ENCODE measurements at places on chromosomes 12 and 14.

DNA sequence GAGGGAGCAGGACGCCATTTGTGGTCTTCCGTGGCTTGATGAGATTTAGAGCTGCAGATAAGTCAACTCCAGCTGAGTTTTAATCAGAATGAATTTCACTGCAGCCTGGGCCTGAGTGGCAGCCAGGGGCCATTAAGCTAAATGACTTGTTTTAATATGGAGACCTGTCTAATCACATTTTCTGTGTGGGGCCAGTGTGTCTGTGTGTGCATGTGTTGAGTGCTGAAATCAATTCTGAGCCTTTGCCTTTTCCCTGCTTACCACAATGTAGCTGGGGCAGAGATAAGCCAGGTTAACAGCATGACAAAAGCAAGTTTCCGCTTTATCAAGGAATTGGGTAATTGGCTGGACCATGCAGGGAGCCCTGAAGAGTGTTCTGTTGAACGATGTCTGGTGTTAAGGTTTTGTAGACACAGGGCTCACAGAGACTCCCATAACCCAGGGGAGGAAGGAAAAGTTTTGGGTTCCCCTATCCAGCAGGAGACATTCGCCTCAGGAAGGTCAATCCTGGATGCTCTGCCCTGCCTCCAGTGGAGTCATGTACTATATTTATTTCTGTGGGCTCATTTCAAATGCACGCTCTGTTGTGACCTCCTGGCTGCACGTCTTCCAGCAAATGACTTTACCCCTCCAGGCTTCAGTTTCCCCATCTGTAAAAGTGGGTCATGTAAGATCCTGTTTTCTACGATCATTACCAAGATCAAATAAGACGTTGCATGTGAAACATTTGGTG is 24.2 kb downstream of the RPH3A start:
- H3K4me1 ChIP-seq: no peaks in the 10 kb centered on the region
- H3K4me3 ChIP-seq: no peak overlapping the region
- H3K27ac ChIP-seq: no peak overlapping the region
- H3K36me3 ChIP-seq: no peaks in the 10 kb centered on the region
- peaks cover 5% of the 10 kb centered on the region for H3K27me3 ChIP-seq

GRCh38 chr12:131280426-131280825 is 326.7 kb downstream of the ADGRD1 start:
- DNase-seq: peak; percentile 63
- H3K27me3 ChIP-seq: peaks cover 7% of the 10 kb centered on the region
- no peak overlapping the region for H3K4me3 ChIP-seq
- no peak overlapping the region for H3K27ac ChIP-seq

DNA sequence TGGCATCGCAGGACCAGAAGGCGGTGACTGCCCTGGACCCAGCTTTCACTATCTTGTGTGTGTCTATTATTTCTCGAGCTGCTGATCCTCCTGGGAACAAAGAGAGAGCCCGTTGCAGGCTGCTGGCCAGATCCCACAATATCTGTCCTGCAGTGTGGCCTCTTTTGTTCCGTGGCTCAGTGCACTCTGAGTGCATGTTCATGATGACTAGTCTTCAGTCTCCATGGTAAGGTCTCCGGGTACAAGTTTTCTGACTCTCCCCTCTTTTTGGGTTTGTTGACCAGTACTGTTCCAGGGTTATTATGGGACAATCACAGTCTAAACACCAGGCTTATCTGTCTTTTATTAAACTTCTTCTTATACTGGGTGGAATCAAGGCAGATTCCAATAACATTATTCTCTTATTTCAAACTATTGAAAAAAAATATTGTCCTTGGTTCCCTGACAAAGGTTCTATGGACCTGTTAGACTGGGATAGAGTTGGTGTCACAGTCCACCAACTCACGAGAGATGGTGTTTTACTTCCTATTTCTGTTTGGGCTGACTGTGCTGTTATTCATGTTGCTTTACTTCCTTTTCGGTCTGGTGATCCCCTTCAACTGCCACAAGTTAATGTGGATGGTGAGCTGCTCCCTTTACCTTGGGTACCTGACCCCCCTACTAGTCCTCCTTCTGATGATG is 192.9 kb upstream of the ALG10B start:
- H3K27ac ChIP-seq: no peak overlapping the region
- H3K4me1 ChIP-seq: no peaks in the 10 kb centered on the region
- H3K36me3 ChIP-seq: no peaks in the 10 kb centered on the region
- no peak for DNase-seq
- H3K4me3 ChIP-seq: no peak overlapping the region
- no peaks in the 10 kb centered on the region for H3K27me3 ChIP-seq

DNA sequence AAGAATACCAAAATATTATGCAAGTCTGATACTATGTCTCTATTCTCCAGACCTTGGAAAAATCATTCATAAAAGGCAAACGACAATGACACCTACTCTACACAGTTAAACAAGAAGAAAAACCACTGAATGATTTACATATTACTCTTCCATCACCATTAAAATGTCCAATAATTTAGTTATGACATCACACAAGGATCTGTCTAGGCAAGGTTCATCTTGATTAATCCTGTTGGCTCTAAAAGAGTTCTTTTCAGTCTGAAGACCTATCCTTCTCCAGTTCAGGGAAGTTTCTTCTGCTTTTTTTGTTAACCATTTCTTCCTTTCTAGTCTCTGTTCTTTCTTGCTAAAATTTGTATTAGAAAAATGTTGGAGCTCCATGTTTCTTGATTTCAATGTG is 64.0 kb downstream of the OSBPL8 start:
- peaks cover 20% of the 10 kb centered on the region for H3K4me1 ChIP-seq
- no peak overlapping the region for H3K4me3 ChIP-seq
- DNase-seq: no peak
- no peak overlapping the region for H3K27ac ChIP-seq
- H3K27me3 ChIP-seq: no peaks in the 10 kb centered on the region

DNA sequence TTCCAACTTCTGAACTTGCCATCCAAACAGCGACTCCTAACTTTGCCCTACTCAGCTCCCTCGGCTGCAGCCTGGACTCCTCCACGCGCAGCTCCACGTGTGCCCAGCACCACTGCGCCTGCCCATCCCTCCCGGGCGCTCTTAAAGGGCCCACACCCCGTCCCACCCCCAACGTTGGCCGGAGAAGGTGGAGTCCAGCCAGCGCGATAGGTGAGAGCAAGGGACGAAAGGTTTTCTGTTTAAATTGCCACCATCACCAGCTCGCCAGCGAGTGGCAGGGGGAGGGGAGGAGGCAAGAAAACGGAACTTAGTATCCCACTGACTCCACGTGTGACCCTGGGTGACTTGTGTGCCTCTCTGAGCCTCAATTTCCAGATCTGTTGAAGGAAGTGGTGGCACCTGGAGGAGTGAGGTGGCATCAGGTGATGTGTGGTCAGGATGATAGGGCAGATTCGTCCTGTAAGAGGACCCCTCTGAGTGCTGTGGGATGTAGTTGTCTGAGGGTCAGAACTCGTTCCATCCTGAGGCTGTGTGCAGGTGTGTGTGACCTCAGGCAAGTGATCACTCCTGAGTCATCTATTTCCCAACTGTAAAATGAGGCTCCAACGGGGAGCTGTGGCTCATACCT is 59.7 kb downstream of the TRPV4 start:
- no peaks in the 10 kb centered on the region for H3K4me1 ChIP-seq
- peak; percentile 72 for DNase-seq
- no peak overlapping the region for H3K4me3 ChIP-seq
- H3K36me3 ChIP-seq: no peaks in the 10 kb centered on the region
- H3K27me3 ChIP-seq: peaks cover 3% of the 10 kb centered on the region
- H3K27ac ChIP-seq: no peak overlapping the region

GRCh38 chr12:80679346-80680131 is 27.9 kb upstream of the MYF6 start:
- peaks cover 7% of the 10 kb centered on the region for H3K27me3 ChIP-seq
- no peak overlapping the region for H3K27ac ChIP-seq
- no peaks in the 10 kb centered on the region for H3K36me3 ChIP-seq
- no peak for DNase-seq
- H3K4me1 ChIP-seq: peaks cover 5% of the 10 kb centered on the region

GRCh38 chr14:96297000-96297399 is 41.0 kb downstream of the BDKRB1 start:
- DNase-seq: no peak
- H3K27me3 ChIP-seq: no peaks in the 10 kb centered on the region
- H3K36me3 ChIP-seq: peaks cover 13% of the 10 kb centered on the region
- H3K4me3 ChIP-seq: no peak overlapping the region

DNA sequence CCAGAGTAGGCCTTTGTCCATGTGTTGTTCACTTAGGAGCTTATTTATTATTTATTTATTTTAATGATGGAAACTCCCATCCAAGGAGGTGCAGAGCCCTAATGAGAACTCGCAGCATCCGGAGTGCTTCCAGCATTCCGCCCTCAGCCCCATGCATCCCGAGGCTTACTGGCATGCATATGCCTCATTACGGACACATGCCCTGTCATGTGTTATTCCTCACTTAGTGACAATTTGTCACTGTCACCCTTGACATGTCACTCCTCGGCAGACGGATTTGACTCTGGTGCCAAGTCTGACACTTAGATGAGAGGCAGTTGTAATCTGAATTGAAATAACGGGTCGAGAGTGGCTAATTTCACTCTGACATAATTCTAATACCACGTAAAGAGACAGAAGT is 132.8 kb downstream of the VRK1 start:
- no peaks in the 10 kb centered on the region for H3K4me1 ChIP-seq
- no peak overlapping the region for H3K4me3 ChIP-seq
- no peak for DNase-seq
- H3K36me3 ChIP-seq: no peaks in the 10 kb centered on the region
- H3K27ac ChIP-seq: no peak overlapping the region

DNA sequence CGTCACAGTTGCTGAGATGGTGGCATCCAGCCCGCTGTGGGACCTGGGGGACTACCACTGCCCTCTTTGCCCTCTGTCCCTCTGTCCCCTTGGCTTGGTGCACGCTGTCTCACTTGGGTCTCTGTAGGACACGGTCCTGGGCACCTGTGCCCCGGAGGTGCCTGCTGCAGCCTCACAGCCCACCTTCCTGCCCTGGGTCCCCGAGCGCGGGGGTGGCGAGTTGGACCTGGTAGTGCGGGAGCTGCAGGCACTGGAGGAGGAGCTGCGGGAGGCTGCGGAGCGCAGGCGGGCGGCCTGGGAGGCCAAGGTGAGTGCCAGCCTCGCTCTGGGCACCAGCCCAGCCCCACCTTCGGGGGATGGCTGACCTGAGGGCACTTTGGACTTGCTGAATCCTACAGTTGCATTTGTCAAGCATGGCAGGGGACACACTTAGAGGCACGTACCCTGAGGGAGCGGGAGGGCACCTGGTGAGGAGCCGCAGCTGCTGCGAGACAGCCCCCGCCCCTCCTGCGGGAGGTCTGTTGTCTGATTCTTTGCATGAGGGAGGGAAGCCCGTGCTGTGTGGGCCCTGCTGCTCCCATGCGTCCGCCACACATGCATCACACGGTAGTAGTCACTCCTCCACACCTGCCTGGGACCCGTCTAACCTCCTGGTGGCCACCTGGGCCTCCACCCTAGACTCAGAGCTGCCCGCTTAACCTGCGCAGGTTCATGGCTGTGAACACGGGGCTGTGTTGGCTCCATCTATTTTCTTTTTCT is 6.8 kb downstream of the TEDC1 start:
- no peaks in the 10 kb centered on the region for H3K27me3 ChIP-seq
- no peak overlapping the region for H3K27ac ChIP-seq
- H3K4me3 ChIP-seq: no peak overlapping the region

GRCh38 chr12:109734219-109735000 is 20.8 kb downstream of the FAM222A start:
- peaks cover 8% of the 10 kb centered on the region for H3K27me3 ChIP-seq
- DNase-seq: peak; percentile 72
- H3K4me3 ChIP-seq: peak overlapping the region; percentile 63
- no peak overlapping the region for H3K27ac ChIP-seq

DNA sequence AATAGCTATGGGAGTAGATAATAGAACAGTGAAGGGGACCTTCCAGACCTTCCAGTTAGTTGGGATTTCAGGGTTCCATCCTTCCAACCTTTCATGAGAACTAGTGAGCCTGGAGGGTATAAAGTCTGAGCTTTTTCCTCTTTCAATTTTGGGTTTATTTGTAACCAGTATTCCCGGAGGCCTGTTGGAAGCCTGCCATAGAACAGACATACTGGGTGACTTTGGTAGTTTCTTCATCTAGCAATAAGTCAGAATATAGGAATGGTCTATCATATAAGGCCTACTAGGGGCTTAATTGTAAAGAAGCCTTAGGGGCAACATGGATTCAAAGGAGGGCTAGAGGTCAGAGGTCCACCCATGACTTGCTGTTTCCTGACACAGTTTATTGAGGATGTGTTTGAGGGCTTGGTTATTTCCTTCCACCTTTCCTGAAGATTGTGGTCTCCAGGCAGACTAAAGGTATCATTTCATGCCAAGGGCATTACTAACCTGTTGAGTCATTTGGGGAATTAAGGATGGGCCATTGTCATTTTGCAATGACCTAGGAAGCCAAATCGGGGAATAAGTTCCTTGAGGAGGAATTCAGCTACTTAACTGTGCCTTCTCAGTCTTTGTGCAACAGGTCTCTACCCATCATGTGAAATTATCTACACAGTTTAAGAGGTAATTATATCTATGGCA is 410.3 kb downstream of the SLC6A15 start:
- H3K27ac ChIP-seq: no peak overlapping the region
- H3K4me3 ChIP-seq: no peak overlapping the region
- H3K4me1 ChIP-seq: peaks cover 4% of the 10 kb centered on the region
- no peaks in the 10 kb centered on the region for H3K27me3 ChIP-seq
- peaks cover 1% of the 10 kb centered on the region for H3K36me3 ChIP-seq

- H3K4me3 ChIP-seq: no peak overlapping the region
- H3K36me3 ChIP-seq: no peaks in the 10 kb centered on the region
- peaks cover 27% of the 10 kb centered on the region for H3K27me3 ChIP-seq
- no peak overlapping the region for H3K27ac ChIP-seq
- H3K4me1 ChIP-seq: no peaks in the 10 kb centered on the region
Measured at GRCh38 chr12:100520048-100520769, 46.5 kb downstream of the NR1H4 start.

- DNase-seq: no peak
- peaks cover 64% of the 10 kb centered on the region for H3K4me1 ChIP-seq
- H3K27me3 ChIP-seq: no peaks in the 10 kb centered on the region
- H3K4me3 ChIP-seq: no peak overlapping the region
Measured at GRCh38 chr14:89249065-89249695, 167.9 kb downstream of the FOXN3 start.

DNA sequence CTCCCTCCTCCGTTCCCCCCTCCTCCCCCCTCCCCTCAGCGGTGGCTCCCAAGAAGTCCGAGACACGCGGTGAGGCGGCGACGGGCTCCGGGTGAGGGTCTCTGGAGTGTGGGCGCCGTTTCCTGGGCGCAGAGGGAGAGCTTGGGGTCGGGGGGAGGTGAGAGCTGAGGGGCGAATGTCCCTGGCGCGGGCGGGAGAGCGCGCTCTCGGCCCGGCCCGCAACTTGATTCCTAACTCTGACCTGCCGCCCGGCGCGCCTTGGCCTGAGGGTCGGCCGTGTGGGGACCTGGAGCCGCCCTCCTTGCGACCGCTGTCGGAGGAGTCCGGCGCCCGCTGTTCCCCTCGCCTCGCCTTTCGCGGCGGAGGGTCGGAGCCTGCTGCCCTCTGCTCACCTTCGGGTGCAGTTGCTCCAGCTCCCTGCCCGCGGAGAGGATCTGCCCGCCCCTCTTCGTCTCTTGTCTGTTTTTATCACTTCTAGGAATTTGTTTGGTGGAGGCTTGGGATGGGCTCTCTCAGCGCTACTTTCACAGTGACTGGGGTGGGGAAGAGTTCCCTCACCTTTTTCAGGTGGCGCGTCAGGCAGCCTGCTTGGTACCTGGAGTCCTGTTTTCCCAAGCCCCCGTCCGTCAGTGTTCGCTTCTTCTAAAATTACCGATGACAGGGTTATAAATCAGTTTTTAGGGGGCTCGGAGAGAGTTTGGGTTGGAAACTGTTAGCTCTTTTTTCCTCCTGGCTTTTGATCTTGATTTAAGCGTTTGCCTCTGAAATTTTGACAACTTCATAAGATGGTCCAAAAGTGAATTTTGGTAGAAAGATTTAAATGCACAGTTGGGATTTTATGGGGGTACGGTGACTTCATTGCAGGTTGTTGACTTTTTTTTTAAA is 495 bp downstream of the ADIPOR2 start:
- peaks cover 39% of the 10 kb centered on the region for H3K4me1 ChIP-seq
- peak overlapping the region; percentile 92 for H3K27ac ChIP-seq
- peak overlapping the region; percentile 95 for H3K4me3 ChIP-seq
